ENCODE measurements at places on chromosomes 1 and 21.

DNA sequence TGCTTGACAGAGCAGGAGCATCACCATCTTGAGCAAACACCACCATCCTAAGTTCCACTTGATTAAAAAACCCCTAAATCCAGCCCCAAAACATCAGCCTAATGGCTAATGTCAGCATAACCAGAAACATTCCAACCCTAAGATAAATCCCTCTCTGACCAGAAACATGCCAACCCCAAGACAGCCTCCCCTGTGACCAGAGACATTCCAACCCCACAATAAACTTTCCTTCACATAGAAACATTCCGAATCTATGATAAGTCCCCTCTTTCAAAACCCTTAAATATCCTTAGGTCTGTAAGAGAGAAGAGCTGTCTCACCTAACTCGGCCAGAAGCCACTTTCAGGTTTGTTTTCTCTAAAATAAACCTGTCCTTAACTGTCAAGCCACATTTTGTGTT lies 17.4 kb upstream of the SLC2A5 start:
- no peak for DNase-seq

DNA sequence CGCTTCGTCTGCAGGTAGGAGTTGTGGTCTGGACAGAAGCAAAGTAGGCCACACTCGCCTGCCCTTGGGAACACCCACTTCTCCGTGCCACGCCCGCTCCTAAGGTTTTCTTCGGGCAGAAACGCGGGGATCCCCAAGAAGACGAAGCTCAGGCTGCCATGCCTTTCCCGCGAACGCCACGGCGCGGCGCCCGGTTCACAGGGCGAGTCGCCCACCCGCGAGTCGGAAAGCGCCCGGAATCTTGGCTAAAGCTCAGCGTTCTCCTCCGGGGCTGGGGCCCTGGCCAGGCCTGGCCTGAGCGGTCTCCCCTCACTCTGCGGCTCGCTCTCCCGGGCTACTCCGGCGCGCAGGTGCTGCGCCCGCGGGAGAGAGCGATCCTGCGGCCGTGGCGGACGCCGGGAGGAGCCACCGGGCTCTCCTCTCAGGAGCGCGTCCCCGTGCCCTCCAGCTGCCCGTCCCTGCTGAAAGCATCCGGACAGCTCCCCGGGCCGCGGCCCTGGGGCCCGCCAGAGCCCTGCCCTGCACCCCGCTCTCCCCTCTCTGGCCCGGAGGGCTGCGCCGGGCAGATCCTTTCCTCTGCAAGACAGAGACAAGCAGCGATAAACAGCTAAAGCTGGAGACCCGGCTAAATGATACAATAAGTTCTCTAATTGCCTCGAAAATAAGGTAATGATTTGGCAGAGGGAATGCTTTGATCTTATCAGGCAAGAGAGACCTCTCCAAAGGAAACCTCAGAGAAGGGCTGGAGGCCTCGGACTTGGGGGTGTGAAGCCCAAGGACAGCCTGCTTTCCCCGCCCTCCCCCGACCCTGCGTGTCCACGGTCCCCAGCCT lies 6.7 kb upstream of the WNT2B start:
- peak; percentile 27 for DNase-seq

DNA sequence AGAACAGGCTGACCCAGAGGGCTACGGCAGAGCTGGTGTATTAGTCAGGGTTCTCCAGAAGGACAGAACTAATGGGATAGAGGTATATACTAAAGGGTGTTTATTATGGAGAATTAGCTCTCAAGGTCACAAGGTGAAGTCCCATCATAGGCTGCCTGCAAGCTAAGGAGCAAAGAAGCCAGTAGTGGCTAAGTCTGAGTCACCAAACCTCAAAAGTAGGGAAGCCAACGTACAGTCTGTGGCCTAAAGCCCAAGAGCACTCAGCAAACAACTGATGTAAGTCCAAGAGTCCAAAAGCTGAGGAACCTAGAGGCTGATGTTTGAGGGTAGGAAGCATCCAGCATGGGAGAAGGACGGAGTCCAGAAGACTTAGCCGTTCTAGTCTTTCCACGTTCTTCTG lies 179.2 kb downstream of the BACH1 start:
- DNase-seq: no peak

DNA sequence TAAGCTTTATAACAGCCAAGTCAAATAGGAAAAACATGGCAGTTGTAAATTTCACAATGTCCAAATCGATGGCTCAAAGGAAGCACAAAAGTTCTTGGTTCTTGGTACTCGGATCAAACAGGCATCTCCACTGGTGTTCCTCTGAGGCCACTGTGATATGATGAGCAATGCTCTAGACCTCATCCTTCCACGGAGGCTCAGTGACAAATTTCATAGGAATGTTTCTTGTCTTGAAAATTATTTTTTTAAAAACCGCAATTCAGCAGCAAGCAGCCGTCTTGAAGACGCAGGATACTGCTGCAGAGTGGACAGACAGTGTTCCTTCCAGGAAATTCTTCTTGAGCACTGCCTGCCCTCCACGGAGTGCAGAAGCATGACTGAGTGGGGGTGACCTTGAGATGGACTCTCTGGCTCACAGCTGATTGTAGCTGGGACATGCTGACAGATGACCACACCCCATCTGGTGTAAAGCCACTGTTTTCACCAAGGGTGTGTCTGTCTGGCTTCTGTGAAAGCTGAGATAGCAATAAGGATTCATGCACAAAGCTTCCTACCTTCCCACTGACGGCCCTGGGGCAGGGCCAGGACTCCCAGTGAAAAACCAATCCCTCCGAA lies 61.9 kb downstream of the TIAM1 start:
- DNase-seq: no peak

DNA sequence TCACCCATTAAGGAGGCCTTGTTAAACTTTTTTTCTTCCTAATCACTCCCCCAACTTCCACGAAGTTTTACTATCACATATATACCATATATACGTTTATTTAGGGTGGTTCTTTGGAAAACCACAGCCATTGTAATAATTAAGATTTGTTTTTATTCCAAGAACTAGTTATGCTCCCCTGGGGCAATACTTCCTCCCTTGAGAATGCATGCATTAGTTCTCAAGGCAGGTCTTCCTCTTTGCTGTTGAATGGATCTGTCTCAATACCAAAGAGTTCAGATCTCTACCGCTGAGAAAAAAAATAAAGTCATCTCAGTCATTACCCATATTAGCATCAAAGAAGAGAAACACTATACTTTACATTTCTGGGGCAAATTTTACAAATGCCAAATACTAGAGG lies 567.7 kb upstream of the RGS18 start:
- no peak for DNase-seq

- DNase-seq: no peak
Measured at GRCh38 chr1:178405137-178405536, 91.6 kb downstream of the CLEC20A start.

- DNase-seq: no peak
Measured at GRCh38 chr1:243440406-243440805, 184.6 kb downstream of the SDCCAG8 start.

GRCh38 chr21:18894387-18894786 lies 490.8 kb upstream of the TMPRSS15 start:
- no peak for DNase-seq

DNA sequence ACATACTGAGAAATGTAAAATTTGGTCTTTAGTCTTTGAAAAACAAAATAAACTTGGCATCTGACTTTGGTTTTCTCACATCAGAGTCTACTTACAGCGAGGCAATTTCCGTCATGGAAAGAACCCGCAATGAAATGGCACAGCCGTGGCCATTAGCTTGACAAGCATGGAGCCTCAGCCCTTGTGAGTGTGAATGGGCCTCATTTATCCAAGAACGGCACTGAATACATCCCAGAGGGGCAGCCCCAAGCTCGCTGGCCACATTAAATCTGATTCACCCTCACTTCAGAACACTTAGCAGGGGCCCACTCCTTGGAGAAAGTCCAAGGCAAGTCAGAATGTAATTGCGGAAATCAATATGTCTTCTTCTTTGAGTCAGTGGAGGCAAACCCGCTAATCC lies 64.8 kb downstream of the ERG start:
- no peak for DNase-seq

DNA sequence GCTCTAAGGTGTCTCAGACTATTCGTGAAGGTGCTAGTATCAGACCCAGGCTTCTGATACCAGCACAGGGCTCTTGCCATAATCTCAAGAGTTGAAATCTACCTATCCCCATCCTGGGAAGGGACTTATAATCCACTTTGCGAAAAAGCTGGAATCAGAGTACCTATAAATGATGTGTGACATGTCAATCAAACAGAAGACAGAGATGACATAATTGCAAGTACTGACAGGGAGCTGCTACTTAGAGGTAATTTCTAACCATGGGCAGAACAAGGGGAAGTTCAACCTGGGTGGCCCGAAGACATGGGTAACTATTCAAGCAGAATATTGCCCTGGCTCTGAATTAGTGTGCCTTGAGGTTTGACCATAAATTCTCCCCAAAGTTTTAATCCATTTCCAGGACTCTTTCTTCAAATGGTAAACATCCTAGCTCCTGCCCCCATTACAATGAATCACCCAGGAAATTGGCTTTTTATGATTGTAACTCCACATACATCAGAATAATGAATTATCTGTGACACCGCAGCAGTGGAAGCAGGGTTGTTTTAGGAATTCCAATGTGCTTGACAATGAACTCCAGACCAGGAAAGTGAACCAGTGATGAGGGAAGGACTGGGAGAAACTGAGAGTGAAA lies 37.2 kb downstream of the KANK4 start:
- DNase-seq: no peak

GRCh38 chr1:228490120-228491078 lies 3.2 kb downstream of the RNF187 start:
- no peak for DNase-seq

DNA sequence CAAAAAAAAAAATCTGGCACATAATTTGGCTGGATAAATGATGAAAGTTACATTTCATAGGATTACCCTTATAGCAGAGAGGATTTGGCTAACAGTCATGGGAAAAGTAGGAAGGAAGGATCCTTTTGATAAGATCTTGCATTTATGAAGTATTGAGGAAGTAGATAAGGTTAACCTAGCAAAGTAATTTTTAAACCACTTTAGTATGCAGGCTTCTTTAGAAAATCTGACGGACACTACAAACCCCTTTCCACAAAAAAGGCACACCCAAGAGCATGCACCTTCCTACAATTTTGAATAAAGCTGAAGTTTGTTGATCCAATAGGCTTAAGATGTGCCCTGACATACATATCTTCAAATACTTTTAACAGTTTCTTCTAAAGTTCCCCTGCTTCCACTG lies 275.2 kb downstream of the GRIK1 start:
- DNase-seq: no peak

GRCh38 chr1:246753670-246754535 lies 29.7 kb downstream of the SCCPDH start:
- DNase-seq: peak; percentile 21

GRCh38 chr1:45863218-45863617 lies 59.8 kb downstream of the MAST2 start:
- peak; percentile 59 for DNase-seq

- DNase-seq: no peak
Measured at GRCh38 chr1:236837897-236838296, 42.8 kb downstream of the MTR start.

- no peak for DNase-seq
Measured at GRCh38 chr1:85282424-85282823, 6.0 kb upstream of the BCL10 start.

DNA sequence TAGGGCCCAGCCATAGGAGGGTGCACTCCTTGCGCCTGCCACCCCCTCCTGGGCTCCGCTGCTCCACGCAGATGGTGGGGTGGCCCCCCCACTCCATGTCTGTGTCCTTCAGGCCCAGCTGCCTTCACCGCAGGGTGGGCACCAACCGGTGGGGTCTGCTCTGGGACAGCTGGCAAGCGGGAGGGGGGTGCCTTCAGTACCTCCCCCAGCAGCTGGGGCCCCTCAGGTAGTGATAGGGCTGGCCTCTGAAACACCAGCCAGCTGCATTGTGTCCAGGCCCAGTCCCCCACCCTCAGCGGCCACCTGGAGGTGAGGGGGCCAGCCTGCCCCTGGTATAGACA lies 360 bp downstream of the GJC2 start:
- DNase-seq: peak; percentile 62

DNA sequence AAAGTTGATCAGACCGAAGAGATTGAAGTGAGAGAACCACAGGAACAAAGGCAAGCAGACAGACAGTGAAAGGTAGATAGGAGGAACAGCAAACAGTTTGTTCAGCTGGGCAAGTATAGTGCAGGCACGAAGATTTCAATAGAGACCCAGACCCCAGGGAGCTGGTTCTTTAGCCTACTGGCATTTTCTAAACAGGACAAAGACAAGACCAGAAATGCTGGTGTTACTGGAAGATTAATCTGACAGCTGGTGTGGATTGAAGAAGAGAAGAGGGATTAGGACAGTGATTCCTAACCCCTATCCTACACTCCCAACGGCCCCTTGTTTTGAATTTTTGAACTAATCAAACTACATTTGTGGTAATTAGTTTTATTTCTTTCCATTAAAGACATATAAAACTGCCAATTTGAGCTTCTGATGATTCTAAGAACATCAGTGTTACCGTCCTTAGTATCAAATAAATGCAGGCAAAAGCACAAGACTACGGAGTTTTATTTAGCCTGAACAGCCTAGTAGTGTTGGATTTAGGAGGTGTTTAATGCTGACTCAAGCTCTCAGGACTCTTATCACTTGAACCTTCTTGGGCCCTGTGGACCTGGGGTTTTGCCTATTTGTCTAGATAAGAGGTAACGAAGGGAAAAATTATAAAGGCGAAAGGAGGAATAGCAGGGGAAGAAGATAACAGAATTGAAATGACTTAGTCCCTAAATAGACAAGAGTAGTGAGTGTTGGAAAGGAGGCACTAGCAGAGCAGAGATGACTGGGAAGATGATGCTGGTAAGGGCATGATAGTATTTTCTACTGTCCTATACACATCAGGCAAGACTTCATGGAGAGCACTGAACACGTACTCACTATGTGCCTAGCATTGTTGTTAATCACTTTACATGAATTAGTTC lies 2.0 kb downstream of the NPL start:
- peak; percentile 62 for DNase-seq

DNA sequence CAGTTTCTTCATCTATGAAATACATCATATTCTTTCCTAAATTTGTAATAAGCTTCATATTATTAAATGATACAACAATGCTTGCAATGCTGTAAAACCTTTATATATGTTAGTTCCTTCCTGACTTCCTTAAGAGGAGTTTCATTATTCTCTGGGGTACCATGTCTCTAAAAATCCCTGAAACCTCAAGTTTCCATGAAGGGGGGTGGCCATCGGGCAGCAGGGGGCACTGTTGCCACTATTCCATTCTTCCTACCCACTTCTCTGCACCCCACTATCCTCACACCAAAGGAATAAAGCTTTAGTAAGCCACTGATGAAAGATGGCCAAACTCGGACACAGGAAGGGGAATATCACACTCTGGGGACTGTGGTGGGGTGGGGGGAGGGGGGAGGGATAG lies 9.0 kb upstream of the DMRTB1 start:
- peak; percentile 4 for DNase-seq
